ENCODE measurements at places on chromosomes 16 and 17.

DNA sequence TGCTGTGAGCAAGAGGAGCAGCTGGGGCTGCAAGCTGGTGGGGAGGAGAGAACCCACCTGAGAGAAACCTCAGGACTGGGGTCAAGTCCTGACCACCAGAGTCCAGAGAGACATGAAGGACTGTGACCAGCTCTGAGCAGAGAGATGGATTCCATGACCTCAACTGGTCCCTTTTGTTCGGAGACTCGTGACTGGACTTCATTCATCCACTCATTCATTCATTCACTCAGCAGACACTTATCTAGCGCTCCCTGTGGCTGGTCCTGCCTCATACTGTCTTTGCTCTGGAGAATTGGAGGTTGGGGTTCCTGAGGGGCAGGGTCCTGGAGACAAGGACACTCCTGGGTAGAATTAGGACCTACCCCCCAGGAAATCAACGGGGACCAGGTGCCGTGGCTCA is 4.0 kb downstream of the ERBB2 start:
- DNase-seq, result no peak

GRCh38 chr17:27339836-27340550 is 46.1 kb downstream of the WSB1 start:
- DNase-seq, result no peak

DNA sequence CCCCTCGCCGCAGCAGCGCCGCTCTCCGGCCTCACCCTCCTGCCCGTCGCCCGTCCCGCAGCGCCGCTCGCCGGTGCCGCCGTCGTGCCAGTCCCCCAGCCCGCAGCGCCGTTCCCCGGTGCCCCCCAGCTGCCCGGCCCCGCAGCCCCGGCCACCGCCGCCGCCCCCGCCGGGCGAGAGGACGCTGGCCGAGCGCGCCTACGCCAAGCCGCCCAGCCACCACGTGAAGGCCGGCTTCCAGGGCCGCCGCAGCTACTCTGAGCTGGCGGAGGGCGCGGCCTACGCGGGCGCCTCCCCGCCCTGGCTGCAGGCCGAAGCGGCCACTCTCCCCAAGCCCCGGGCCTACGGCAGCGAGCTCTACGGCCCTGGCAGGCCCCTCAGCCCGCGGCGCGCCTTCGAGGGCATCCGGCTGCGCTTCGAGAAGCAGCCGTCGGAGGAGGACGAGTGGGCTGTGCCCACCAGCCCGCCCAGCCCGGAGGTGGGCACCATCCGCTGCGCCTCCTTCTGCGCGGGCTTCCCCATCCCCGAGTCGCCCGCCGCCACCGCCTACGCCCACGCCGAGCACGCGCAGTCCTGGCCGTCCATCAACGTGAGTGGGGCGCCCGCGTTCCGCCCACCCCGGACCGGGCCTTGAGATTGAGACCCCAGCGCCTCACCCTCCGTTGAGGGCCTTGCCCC is 15.0 kb downstream of the TBKBP1 start:
- no peak for DNase-seq

GRCh38 chr17:49240619-49241018 is 10.0 kb upstream of the PHOSPHO1 start:
- DNase-seq, result no peak

- no peak for DNase-seq
Measured at GRCh38 chr16:678209-678857, 1.9 kb upstream of the STUB1 start.
